H4 (cell line): ENCODE measurements at places on chromosomes 1 and 21. TPM values are rescaled to one million over a fixed set of nuclear protein-coding genes. Genes with fewer than 3 reads are reported as not detected.
A peak's percentile ranks its signal among the peaks of the same experiment; 100 is the strongest.

DNA sequence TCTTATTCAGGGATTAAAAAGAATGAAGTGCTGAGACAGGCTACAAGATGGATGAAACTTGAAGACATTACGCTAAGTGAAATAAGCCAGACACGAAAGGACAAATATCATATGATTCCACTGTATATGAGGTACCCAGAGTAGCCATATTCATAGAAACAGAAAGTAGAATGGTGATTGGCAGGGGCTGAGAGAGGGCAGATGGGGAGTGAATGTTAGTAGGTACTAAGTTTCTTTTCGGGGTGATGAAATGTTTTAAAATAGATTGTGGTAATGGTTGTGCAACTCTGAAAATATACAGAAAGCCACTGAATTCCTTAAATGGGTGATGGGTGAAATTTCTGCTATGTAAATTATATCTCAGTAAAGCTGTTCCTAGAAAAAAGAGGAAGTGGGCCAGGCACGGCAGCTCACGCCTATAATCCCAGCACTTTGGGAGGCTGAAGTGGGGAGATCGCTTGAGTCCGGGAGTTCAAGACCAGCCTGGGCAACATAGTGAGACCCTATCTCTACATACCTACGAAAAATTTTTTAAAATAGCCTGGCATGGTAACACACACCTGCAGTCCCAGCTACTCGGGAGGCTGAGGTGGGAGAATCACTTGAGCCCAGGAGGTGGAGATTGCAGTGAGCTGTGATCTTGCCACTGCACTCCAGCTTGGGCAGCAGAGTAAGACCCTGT, 15.9 kb downstream of the SLC27A3 start:
- peak; percentile 92 for DNase-seq

GRCh38 chr1:54928327-54928726, 41.3 kb upstream of the DHCR24 start:
- DNase-seq = no peak

- DNase-seq = no peak
These were observed 11.5 kb downstream of the LAMC1 start for GRCh38 chr1:183034682-183035081.

GRCh38 chr1:156371553-156372264, 2.7 kb downstream of the RHBG start:
- no peak for DNase-seq

GRCh38 chr1:173862769-173863223, 5.0 kb downstream of the GAS5 start:
- no peak for DNase-seq

DNA sequence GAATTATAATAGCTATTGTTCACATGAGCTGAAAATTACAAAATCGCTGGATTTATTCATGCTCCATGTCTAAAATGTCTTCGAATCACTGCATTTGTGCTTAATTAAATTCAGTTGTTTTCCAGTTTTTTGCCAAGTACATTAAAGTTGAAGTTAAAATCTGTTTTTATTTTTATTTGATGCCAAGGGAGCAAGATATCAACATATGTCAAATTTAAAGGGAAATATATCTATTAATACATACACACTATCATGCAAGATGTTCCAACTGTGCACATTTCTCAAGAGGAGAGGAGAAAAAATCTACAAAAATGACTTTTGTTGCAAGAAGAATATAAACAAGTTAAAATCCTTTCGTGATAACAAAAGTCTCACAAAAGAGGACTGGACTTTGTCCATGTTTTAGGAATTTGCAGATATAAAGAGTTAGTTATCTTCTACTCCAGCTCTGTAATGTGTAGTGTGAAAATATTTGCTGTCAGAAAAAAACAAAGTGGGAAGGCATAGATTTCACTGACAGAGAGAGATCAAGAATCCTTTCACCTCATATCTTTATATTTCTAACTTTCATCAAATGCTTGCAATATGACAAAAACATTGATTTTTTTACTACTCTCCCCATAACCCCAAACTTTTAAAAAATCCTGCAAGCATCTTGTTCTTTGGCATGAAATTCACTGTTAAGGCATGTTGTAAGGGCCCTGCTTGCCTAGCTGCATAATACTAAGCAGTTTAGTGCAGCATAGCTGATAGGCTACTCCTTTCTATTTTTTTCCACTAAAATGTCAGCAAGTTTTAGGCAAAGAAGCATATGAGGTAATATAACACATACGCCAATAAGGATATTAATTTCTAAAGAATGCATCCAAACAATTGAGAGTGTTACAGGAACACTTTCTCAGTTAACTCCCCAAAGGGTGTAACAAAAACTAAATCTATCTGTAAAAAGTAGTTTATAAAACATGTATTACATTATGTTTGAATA, 340.2 kb upstream of the ADAMTS5 start:
- DNase-seq = no peak

- no peak for DNase-seq
These were observed 42.1 kb upstream of the NEGR1 start for GRCh38 chr1:72324451-72324850.

GRCh38 chr1:66367369-66367768, 166.6 kb upstream of the SGIP1 start:
- DNase-seq = no peak

DNA sequence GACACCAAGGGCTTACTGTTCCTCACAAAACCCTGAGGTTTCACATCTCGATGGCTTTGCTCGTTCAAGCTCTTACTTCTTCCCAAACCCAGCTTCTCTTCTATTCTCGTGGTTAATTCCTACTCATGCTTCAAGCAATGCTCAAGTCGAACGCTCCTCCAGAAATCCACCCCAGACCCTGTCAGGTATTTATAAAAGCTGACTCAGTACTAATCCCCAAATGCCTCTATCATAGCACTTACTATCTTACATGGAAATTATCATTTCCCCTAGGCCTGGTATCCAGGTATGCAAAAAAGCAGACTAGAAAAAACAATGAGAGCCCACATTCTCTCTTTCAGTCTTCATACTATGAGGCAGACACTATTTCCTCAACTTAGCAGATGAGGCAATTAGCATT, 6.3 kb downstream of the EBNA1BP2 start:
- no peak for DNase-seq

- DNase-seq = no peak
These were observed 7.8 kb upstream of the OR14I1 start for GRCh38 chr1:248710305-248710900.

Gene LPAR3
- total RNA-seq = 0.27 TPM in 1 of 2 replicates, not detected in the other

DNA sequence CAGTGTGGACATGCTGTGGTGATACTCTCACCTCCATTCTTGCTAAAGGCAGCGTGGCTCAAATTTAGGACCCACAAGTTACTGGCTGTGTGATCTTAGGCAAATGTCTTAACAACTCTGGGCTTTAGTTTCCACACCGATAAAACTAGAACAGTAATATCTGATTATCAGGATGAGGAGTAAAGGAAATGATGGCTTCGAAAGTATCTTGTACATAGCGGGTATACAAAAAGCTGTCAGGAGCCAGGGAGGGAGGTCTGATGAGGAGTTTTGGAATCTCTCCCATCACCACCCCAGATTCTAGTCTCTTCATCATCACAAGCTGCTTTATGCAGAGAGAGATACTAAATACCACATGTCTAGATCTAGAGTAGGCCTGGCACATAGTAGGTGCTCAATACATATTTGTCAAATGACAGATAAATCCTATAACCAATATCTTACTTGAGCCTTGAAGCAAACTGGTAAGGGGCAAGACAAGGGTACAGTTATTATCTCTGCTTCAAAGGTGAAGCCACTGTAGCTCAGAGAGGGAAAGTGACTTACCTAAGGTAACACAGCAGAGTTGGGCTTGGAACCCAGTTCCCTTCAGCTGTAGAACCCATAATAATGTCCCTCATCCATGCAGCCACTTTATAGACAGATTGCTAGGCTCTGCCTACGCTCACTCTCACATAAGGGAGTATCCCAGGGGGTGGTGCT, 9.5 kb upstream of the FGR start:
- no peak for DNase-seq

- DNase-seq = no peak
These were observed 9.7 kb downstream of the MACF1 start for GRCh38 chr1:39214021-39214713.

DNA sequence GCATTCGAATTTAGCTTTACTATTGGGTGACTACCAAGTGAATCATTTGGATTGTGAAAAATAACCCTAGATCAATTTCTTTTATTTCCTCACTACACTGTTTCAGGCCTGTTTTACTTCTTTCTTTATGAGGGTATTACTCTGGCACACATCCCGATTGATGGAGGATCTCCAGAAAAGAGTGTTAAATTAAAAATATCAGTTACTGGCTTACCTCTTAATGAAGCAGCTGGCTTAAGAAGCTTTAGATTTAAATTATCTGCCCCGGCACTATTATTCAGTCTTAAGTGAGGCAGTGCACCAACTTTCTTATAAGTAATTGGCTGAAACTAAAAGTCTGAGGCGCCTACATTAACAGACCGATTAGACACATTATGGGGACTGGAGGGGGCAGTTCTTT, 1097.4 kb downstream of the TTLL7 start:
- DNase-seq = no peak

Gene FBLIM1
- 33.0 and 38.9 TPM in 2 replicates for total RNA-seq

DNA sequence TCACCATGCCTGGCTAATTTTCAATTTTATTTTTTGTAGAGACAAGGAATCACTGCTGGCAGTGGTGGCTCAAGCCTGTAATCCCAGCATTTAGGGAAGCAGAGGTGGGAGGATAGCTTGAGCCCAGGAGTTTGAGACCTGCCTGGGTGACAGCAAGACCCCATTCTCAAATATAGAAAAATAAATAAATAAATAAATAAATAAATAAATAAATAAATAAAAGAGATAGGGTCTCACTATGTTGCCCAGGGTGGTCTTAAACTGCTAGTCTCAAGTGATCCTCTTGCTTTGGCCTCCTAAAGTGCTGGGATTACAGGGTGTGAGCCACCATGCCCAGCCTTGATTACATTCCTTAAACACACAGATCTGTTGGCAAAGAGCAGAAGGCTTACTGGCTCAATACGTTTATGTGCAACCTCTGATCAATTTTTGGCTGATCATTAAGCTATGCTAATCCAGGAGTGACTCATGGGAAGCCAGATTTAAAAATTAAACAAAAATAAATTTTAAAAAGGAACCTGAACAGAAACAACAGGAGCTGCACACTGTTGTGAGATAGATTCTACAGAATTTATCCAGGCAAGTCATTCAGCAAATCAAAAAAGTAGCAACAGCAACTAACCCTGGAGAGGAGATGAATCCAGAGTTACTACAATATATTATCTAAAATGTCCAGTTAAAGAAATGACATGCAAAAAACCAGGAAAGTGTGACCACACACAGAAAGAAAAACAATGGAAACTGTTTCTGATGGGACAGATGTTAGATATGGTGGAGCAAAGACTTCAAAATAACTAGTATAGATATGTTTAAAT, 79.4 kb downstream of the RPE65 start:
- DNase-seq = no peak

Gene SPRR2A
- total RNA-seq = not detected in 2 replicates

Gene PROX1
- total RNA-seq = 0.14 and 0.21 TPM in 2 replicates

- DNase-seq = peak; percentile 67
These were observed 5.5 kb downstream of the AZIN2 start for GRCh38 chr1:33086384-33086850.

Gene PUSL1
- total RNA-seq = 24.7 and 29.3 TPM in 2 replicates

DNA sequence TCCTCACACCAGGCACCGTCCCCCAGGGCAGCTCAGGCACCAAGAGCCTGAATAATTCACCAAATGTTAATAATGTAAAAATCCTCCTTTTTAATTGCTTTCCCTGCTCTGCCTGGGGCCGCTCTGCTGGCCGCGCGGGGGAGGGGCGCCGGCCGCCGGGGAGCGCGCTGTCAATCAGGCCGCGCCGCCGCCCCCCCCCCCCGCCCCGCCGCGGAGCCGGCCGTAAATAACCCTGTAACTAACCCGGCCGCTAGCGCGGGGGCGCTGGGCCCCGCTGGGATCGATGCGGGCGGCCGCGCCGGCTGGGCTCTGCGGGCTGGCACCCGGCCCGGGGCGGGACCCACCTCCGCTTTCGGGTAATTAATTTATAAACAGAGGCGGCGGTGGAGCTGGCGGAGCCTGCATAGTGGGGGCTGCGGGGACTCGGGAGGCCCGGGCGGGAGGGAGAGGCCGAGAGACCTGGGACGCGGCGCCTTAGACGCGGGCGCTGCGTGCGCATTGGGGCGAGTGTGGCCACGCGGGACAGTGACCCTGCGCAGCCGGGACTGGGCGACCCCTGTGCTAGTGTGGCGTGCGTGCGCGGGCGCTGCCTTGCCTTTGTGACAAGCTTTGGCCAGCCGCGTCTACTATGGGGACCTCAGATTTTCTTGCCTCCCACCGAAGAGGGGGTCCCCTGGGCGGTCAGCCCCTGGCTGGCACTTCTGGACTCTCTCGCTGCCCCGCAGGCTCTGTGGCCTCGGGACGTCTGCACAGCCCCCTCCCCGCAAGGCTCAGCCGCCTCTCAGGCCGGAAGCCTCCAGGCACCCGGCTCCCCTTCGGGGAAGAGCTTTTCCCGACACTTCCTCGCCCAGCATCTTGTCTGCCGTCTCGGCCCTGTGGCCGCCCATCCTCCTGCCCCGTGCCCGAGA, 16.6 kb downstream of the SAMD11 start:
- peak; percentile 84 for DNase-seq

DNA sequence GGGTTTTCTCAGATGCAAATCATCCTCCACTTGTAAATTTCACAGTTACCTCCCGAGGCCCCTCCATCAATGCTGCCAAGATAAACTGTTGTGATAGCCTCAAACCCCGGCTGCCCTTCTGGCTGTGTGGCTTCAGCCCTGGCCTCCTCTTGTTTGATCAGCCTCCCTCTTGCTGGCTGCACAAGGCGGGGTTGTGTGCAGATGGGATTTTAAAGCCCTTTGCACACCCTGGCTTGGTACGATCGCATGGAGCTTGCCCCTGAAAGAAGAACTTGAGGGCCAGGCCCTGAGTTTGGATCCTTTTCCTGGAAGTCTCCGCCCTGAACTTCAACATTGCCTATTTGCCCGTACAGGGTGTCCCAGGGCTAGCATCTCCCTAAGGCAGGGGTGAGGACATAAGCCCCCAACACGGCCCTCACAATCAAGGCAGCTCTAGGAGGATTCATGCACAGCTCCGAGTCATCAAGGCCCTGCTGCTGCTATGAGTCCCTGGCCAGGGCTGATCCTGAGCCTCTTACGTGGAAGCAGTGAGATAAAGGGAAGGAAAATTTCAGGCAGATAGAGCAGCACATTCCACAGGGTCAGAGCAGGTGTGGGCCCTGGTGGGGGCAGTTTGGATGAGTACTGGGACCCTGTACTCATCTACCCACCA, 181.2 kb upstream of the VAMP3 start:
- DNase-seq = no peak

Gene GNAT2
- 0.46 TPM in 1 of 2 replicates, not detected in the other for total RNA-seq

- no peak for DNase-seq
These were observed 31.0 kb upstream of the CLDN14 start for GRCh38 chr21:36510911-36511310.

Gene BRWD1
- 28.7 and 31.2 TPM in 2 replicates for total RNA-seq

Gene ITLN2
- total RNA-seq = not detected in 2 replicates

GRCh38 chr1:211935448-211935970, 99.8 kb downstream of the INTS7 start:
- DNase-seq = no peak

GRCh38 chr21:37278199-37278598, 11.1 kb upstream of the VPS26C start:
- no peak for DNase-seq

Gene LENEP
- not detected in 2 replicates for total RNA-seq
